ENCODE measurements at places on chromosomes 4 and X.
A peak's percentile ranks its signal among the peaks of the same experiment; 100 is the strongest.

GRCh38 chr4:138688408-138689085, 327.0 kb upstream of the NOCT start:
- no peaks in the 10 kb centered on the region for H3K36me3 ChIP-seq
- H3K4me3 ChIP-seq: no peak overlapping the region
- H3K4me1 ChIP-seq: no peaks in the 10 kb centered on the region
- H3K27me3 ChIP-seq: no peaks in the 10 kb centered on the region

GRCh38 chr4:3708103-3708510, 58.1 kb upstream of the ADRA2C start:
- peaks cover 2% of the 10 kb centered on the region for H3K27me3 ChIP-seq
- DNase-seq: peak; percentile 61
- H3K36me3 ChIP-seq: peaks cover 3% of the 10 kb centered on the region
- peaks cover 43% of the 10 kb centered on the region for H3K4me1 ChIP-seq

DNA sequence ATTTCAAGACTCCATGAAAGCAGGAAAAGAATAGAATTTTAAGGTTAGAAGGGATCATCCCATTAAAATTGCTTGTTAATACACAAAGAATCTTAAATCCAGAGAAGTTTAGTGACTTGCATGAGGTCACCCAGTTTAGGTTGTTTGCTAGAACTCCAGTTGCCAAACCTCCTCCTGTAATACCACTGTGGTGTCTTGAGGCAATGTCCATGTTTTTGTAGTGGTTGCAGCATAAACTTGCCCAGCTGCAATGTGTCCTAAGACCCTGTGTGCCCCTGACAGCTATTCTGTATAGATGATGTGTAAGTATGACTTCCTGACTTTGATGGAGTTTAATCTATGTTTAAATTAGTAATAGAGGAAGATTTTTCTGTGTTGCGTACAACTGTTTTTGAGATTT, 6.3 kb downstream of the SFRP2 start:
- H3K4me1 ChIP-seq: no peaks in the 10 kb centered on the region
- H3K36me3 ChIP-seq: peaks cover 2% of the 10 kb centered on the region
- peaks cover 11% of the 10 kb centered on the region for H3K27me3 ChIP-seq
- no peak overlapping the region for H3K4me3 ChIP-seq
- DNase-seq: no peak

- H3K4me1 ChIP-seq: peaks cover 12% of the 10 kb centered on the region
- no peak for DNase-seq
- no peak overlapping the region for H3K4me3 ChIP-seq
- H3K36me3 ChIP-seq: no peaks in the 10 kb centered on the region
- no peak overlapping the region for H3K27ac ChIP-seq
These were observed 67.7 kb downstream of the DCLK2 start for GRCh38 chr4:150145946-150146340.

DNA sequence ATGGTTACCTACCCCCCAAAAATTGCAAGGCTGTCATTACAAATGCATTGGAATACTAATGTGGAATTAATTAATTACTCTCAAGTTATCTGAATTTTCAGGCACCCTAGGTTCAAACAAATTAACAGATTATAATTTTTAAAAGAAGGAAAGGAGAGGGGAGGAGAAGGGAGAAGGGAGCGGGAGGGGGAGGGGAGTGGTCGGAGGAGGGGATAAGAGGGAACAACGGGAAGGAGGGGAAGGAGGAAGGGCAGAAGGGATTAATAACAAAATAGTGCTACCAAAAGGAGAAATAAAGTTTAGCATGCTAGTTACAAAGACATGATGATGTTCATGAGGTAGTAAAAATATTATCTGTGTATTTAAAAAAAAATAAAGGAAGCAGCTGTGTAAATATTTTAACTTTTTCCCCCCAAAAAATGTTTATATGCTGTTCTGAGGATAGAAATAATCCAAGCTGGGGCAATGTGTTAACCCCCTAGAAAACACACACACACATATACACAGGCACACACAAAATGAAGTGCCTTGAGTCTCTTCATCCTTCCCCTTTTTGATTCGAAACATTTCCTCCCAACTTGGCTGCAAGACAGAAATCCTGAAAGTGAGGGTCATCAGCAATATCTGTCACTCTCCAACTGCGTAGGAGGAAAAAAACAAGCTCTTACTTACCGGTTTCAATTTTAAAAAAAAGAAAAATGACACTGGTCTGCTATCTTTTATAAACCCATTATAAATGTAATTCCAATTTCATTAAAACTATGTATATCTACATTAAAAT, 58.8 kb downstream of the PPP3CA start:
- no peak overlapping the region for H3K4me3 ChIP-seq
- H3K27me3 ChIP-seq: no peaks in the 10 kb centered on the region
- DNase-seq: no peak
- H3K4me1 ChIP-seq: peaks cover 2% of the 10 kb centered on the region

DNA sequence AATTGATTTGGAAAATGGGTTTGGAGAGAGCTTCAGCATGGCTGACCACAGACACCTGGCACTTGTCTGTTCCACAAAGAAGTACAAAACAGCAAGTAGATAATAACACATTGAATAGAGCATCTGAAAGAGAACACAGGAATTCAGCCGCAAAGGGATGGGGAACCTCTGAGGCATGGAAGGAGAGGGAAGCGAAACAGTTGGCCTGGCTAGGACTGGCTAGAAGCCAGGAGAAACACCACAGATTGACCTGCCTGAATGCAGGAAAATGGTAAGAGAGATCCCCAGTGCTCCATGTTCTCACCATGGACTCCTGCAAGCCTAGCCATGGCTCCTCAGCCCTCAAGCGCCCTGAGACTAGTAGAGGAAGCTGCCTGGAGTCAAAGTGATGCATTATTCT, 169.7 kb upstream of the SH3RF1 start:
- peak; percentile 26 for DNase-seq
- no peaks in the 10 kb centered on the region for H3K27me3 ChIP-seq
- H3K4me1 ChIP-seq: peaks cover 8% of the 10 kb centered on the region
- H3K36me3 ChIP-seq: peaks cover 3% of the 10 kb centered on the region

DNA sequence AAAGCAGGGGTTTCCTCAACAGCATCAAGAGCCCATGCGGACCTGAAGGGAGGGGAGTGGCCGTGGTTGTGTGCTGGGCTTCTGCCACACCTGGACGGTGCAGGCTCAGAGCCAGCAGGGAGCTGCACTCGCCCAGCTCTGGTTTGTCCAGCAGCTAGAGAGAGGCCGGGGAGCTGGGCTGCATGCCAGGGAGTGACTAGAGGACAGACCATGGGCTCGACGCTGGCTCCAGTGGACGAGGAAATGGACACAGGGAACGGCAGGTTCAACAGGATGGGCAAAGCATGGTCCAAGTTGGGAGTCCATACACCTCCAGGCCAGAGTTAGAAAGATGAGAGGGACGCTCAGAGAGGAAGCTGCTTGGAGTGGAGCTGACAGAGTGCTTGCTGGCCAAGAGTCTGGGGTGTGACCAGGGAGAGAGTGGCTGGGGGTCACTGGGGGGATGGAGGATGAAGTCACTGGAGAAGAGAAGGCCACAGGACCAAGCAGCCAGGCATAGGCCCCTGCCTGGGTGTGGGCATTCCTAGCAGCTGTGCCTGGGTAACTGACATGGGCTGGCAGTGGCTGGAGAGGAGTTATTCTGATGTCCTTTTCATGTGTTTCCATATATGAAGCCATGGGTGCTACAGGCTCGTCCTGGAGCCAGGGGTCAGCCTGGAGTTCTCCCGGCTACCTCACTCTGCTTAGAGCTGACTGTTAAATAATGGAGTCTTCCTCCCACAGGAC, 42.8 kb downstream of the HTT-AS start:
- no peak overlapping the region for H3K27ac ChIP-seq
- no peak for DNase-seq
- H3K27me3 ChIP-seq: no peaks in the 10 kb centered on the region
- H3K4me3 ChIP-seq: no peak overlapping the region

DNA sequence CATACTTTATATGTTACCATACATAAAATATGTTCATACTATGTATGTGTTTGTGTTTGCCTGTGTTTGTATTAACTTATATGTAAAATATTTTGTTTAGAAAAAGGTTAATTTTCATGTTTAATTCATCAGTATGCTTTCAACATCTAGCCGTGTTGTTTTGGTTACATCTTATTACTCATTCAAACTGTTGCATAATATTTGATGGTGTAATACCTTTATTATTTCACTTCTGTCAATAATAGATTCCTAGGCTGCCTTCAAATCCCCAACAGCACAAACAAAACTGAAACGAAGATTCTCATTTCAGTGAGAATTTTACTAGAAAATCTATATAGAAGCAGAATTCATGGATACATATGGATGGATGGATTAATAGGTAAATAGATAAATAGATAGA, 462.3 kb upstream of the ADGRL3 start:
- no peaks in the 10 kb centered on the region for H3K36me3 ChIP-seq
- no peak overlapping the region for H3K27ac ChIP-seq
- no peak for DNase-seq
- no peaks in the 10 kb centered on the region for H3K4me1 ChIP-seq
- H3K27me3 ChIP-seq: no peaks in the 10 kb centered on the region
- H3K4me3 ChIP-seq: no peak overlapping the region

- no peak overlapping the region for H3K27ac ChIP-seq
- no peak overlapping the region for H3K4me3 ChIP-seq
These were observed 1317.2 kb downstream of the PCDH7 start for GRCh38 chr4:32037399-32037798.

DNA sequence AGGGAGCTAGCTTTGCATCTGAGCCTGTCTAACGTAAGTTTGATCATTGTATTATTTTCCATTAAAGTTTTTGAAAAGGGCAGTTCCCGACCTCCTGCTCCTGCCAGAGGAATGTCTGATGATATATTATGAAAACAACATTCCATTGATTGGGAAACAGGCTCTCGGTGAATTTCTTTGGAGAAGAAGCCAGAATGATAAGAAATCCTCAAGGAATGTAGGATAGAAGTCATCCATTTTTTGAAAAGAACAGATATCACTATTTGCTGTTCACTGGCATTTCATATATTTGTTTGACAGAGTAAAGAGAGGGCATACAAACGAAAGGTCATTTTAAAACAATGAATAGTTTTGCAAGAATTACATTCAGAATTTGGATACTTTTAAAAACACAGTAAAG, 781.0 kb upstream of the HTR2C start:
- H3K27ac ChIP-seq: no peak overlapping the region
- H3K36me3 ChIP-seq: no peaks in the 10 kb centered on the region
- no peaks in the 10 kb centered on the region for H3K4me1 ChIP-seq

GRCh38 chr4:71456841-71457240, 118.0 kb downstream of the SLC4A4 start:
- H3K4me1 ChIP-seq: no peaks in the 10 kb centered on the region
- no peaks in the 10 kb centered on the region for H3K27me3 ChIP-seq
- H3K4me3 ChIP-seq: no peak overlapping the region

DNA sequence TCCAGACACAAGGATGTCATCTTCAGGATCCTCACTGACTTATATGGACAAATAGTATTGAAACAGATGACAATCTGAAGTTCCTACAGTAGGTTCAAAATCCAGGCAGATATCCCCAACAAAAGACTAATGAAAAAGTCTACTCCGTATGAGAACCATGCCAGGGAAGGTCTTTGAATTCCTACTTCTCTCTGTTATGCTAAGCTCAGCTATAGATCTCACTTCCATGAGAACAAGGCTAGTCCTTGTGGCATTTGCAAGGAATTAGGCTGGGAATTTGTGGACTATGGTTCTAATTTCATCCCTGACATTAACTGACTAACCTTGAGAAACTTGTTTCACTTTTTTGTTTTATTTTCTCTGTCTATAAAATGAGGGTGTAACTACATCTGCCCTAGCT, 229.8 kb downstream of the IL1RAPL2 start:
- peaks cover 6% of the 10 kb centered on the region for H3K27me3 ChIP-seq
- no peaks in the 10 kb centered on the region for H3K36me3 ChIP-seq
- H3K4me1 ChIP-seq: no peaks in the 10 kb centered on the region
- DNase-seq: no peak
- no peak overlapping the region for H3K4me3 ChIP-seq
- H3K27ac ChIP-seq: no peak overlapping the region

- H3K27ac ChIP-seq: no peak overlapping the region
- H3K36me3 ChIP-seq: no peaks in the 10 kb centered on the region
- no peaks in the 10 kb centered on the region for H3K27me3 ChIP-seq
- DNase-seq: no peak
- H3K4me1 ChIP-seq: no peaks in the 10 kb centered on the region
These were observed 842.1 kb upstream of the INTU start for GRCh38 chr4:126790633-126791032.

DNA sequence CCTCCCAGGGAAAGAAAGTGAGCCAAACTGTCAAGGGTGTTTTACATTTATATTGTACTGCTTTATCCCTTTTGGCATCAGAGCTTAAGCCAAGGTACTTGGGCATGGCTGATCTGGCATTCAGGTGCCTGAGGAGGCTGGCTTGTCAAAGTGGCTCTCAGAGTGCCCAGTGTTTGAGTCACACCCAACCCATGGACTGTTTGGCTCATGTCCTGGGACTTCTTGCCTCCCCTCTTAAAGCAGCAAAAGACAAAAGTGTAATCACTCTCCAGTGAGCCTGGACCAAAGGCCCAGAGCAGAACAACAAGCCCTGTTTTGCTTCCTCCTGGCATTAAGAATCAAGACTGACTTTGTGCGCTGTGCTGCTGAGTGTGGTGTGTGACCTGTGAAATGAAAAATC, 311.7 kb upstream of the TAPT1 start:
- H3K4me1 ChIP-seq: no peaks in the 10 kb centered on the region
- no peak overlapping the region for H3K4me3 ChIP-seq
- H3K27me3 ChIP-seq: no peaks in the 10 kb centered on the region

GRCh38 chrX:12137951-12138360, 317 bp upstream of the FRMPD4 start:
- peak overlapping the region; percentile 37 for H3K4me3 ChIP-seq
- H3K27ac ChIP-seq: no peak overlapping the region
- peaks cover 4% of the 10 kb centered on the region for H3K4me1 ChIP-seq
- DNase-seq: no peak
- H3K27me3 ChIP-seq: peaks cover 36% of the 10 kb centered on the region
- H3K36me3 ChIP-seq: no peaks in the 10 kb centered on the region

DNA sequence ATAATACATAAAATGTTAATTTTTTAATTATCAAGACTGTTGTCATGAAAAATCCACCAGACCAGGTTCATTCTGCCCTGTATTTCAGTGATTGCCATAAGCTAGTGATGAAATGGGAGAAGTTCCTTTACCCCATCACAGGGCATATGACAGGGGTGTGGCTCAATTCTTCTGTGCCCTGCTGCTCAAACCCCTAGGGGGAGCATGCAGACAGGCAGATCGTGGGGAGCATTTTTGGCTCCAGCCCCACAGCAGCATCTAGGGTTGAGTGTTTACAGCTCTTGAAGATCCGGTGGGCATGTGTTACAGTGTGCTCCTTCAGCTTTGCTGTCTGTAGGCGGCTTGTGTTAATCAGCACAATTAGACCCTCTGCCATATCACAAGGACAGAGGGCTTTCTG, 700.7 kb downstream of the PCDH18 start:
- H3K36me3 ChIP-seq: no peaks in the 10 kb centered on the region
- H3K27ac ChIP-seq: no peak overlapping the region
- no peaks in the 10 kb centered on the region for H3K27me3 ChIP-seq
- no peak for DNase-seq
- H3K4me1 ChIP-seq: no peaks in the 10 kb centered on the region

DNA sequence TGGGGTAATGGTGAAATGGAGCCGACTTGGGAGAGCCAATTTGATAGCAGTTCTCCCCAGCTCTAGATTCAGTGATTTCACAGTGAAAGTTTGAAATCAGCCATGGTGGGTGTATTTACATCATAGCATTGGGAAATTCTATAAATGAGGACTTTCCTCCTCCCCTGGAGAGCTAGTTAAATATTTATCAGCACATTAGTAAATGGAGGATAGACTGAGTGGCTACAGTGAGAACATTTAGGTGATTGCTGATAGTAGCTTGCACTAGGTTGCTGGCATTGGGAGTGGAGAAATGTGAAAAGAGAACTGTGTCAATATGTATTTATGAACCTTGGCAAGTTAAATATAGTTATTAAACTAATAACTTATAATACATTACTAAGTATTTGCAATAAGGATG, 347.3 kb downstream of the CCSER1 start:
- no peak overlapping the region for H3K27ac ChIP-seq
- DNase-seq: no peak
- H3K4me1 ChIP-seq: no peaks in the 10 kb centered on the region
- H3K36me3 ChIP-seq: no peaks in the 10 kb centered on the region
- no peaks in the 10 kb centered on the region for H3K27me3 ChIP-seq
